ENCODE measurements at places on chromosomes 3 and 15.

DNA sequence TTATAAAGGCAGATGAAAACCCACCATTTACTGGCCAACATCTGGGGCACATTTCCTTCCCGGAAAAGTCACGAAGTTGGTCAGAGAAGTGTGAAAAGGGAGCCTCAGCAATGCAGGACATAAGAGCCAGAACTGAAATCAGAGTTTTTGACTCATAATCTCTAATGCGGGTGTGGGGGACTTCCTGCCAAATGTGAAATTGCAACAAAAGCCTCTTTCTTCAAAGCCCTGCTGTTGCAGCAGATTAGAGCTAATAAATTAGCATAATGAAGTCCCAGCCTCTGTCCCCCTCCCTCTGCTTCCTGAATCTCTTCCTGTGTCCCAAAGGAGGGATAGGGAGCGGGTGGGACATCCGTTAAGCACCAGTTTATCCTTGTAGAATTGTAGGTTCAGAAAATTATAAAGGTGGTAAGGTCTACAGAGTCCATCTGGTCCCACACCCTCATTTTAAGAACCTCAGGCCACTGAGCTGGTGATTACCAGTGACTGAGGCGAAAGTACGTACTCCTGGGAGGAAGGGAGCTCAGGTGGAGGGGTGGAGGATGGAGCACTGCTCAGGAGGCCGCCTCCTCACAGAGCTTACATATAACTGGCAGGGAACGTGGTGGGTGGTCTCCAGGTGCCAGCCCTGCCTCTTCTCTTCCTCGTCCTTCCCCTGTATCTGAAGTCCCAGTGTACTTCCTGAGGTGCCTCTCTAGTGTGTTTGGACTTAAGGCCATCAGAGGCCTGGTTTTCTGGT, 35.0 kb downstream of the ST6GAL1 start:
- peak; percentile 26 for DNase-seq

DNA sequence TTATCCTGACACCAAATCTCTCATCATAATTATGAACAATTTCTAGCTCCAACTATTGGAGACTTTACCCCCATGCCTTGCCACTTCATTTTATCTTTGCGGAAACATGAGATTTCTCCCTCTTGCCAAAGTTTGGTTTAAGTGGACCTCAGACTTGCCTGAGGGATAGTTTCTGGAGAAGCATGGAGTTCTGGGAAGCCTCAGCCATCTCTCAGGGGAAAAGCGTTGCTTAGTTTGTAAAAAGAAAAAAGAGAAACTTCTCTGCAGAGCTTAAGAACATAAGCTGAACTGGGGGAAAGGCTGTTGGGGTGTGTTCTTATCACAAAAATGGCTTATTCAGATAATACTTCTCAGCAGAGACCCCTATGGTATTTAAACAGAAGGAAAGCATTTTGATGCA, 347.4 kb upstream of the ADAMTS9 start:
- no peak for DNase-seq

- peak; percentile 53 for DNase-seq
These were observed 32.8 kb upstream of the SLC9A9 start for GRCh38 chr3:143881095-143881494.

GRCh38 chr3:108489776-108490175, 20.6 kb downstream of the MYH15 start:
- DNase-seq, result peak; percentile 74

DNA sequence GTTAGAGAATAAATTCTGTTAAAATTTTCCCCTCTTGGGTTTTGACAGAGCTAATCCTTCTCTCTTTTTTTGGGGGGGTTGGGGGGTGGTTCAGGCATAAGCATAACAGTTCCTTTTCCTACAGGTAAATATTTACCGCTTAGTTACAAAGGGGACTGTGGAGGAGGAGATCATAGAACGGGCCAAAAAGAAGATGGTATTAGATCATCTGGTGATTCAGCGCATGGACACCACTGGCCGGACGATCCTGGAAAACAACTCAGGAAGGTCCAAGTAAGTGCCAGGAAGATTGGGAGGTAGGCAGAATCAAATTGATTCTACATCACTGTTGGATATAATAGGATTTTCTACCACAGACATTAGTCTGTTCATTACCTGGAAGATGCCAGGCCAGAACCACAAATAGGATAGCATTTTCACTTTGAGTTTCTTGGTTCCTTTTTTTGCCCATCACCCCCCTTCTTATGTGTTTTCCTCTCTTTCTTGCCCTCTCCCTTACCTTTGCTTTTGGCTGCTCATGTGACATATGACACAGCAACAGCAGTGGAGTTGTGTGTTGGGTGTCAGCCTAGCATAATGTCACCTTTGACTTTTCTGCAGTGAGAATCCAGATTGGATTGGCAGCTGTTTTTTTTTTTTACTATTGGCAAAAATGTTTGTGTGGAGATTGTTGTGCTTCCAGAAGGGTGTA, 79.0 kb downstream of the CHD2 start:
- DNase-seq, result no peak

- no peak for DNase-seq
These were observed 131.3 kb downstream of the SMAD6 start for GRCh38 chr15:66833371-66833770.

- DNase-seq, result no peak
These were observed 6.1 kb downstream of the RBP2 start for GRCh38 chr3:139470199-139470598.

- no peak for DNase-seq
These were observed 4.9 kb downstream of the PRICKLE2 start for GRCh38 chr3:64220161-64220914.

- peak; percentile 91 for DNase-seq
These were observed 11.5 kb upstream of the CHAC1 start for GRCh38 chr15:40941528-40942336.

DNA sequence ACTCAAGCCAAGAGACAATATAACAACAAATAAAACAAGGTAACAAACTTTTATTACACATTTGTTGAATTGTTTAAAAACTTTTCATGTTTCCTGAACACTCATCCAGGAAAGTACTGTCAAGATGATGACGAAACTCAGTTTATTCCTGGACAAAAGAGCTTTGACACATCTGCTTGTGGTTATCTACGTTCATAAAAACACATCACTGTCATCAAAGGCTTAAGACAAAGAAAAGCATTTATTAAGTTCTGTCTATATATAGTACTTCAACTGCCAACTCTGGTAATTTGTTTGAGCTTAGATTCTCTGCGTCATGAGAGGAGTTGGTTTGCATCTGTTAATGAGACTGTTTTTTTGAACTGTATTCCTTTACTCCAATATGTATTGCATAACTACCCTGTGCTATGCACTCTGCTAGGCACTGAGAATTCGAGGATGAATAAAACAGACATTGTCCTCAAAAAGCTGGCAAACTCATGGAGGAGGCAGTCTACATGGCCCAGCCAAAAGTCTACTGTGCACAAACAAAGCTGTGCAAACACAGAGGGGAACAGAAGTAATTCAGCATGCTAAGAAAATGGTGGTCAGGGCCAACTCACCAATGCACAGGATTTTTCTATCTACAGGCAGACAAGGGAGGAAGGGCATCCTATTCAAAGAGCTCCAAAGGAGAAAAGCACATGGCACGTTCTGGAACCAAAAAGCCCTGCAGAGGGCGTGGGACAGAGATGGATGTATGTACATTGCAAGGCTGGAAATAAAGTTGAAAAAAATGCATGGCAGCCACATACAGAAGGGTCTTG, 21.5 kb downstream of the PLD1 start:
- peak; percentile 94 for DNase-seq

DNA sequence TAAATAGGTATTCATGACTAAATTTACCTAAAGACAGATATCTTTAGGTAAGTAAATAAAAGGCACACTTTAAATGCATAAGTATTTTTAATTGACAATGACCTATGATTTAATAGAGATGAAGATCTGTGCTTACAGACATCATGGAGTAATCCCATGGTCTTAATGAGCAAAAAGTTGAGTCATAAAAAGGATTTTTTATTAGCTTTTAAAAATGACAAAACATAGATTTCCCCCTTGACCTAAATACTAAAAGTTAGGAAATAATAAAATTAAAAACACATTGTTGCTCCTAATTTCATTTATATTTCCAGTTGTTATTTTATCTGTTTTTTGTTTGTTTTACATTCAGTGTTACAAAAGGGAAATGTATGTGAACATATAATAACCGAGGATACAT, 1005.7 kb downstream of the ROBO1 start:
- DNase-seq, result no peak

DNA sequence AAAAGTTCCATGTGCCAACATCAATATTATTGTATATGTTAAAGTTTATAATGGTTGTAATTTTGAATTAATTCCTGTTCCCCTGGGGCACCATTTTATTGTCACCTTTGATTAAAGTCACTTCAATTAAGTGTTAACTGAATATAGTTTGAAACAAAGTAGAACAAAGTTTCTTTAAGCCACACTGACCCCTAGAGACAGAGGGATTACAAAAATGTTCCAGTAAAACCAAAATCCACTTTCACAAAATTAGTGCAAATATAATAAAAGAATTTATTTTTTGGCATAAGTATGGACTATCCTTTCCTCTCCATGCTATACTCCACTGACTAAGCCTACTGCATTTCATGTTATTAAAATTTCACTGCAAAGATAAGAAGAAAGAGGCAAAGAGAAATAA, 123.9 kb downstream of the ZMAT3 start:
- no peak for DNase-seq

DNA sequence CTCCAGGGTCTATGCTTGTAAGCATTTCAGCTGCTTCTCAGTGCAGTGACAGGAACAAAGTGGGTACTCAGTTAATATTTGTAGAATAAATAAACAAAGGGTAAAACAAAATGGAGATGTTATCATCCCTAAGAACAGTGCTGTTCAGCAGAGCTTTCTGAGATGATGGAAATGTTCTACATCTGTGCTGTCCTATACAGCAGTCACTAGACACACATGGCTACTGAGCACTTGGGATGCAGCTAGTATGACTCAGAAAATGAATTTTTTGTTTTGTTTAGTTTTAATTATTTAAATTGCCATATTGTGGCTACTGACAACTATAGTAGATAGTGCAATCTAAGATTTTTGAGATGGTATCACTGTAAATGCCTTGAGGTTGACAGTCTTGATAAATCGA, 283.8 kb upstream of the ADAMTS9 start:
- DNase-seq, result no peak

GRCh38 chr3:66816090-66816761, 181.9 kb upstream of the KBTBD8 start:
- peak; percentile 72 for DNase-seq

DNA sequence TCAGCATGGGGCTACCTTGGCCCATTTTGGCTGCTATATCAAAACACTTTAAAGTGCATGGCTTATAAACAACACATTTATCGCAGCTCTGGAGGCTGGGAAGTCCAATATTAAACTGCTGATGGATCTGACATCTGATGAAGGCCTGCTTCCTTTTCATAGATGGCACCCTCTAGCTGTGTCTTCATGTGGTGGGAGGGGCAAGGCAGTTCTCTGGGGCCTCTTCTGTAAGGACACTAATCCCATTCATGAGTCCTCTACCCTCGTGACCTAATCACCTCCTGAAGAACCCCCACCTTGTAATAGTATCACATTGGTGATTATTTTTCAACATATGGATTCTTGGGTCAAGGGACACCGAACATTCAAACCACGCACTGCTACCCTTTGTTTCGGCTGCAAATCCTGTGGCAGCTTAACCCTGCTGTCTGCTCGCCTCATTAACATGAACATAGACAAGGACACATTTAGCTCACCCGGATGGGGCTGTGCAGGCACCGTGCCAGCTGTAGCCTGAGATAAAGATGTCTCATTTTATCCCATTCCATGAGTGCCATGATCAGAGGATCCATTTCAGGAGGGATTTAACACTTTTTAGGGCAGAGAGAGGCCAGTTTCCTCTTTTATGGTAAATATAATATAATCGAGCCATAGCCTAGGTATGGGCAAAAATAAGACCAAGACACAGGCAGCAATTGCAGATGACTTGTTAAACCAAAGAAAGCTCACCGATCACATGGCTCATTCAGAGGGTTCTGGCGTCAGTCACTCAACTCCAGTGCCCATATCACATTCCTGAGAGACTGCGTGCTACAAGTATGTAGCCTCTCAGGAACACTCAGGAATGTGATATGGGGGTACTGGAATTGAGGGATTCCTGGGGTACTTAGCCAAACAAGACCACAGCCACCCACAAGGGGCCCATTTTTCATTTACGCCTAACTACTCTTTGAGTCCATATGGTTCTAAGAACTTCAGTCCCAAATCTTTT, 251.1 kb upstream of the ST8SIA2 start:
- DNase-seq, result no peak

- no peak for DNase-seq
These were observed 138.9 kb upstream of the SLC7A14 start for GRCh38 chr3:170724599-170725280.

DNA sequence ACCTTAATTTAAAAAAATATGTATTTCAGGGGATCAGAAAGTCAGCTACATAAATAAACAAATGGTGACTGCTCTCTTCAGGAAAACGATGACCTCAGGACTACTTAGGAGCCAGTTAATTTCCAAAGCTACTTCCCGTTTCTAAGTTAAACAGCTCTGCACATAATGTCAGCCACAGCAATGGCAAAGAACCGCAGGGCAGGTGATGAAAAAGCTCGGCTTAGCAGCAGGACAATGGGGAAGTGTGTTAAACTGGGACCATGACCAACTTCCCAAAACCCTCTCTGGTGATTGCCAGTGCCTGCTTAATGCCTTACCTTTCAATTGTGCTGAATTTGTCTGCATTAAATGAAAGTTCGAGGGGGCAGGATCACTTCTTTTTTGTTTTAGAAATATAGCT, 258.9 kb downstream of the FHIT start:
- DNase-seq, result no peak

DNA sequence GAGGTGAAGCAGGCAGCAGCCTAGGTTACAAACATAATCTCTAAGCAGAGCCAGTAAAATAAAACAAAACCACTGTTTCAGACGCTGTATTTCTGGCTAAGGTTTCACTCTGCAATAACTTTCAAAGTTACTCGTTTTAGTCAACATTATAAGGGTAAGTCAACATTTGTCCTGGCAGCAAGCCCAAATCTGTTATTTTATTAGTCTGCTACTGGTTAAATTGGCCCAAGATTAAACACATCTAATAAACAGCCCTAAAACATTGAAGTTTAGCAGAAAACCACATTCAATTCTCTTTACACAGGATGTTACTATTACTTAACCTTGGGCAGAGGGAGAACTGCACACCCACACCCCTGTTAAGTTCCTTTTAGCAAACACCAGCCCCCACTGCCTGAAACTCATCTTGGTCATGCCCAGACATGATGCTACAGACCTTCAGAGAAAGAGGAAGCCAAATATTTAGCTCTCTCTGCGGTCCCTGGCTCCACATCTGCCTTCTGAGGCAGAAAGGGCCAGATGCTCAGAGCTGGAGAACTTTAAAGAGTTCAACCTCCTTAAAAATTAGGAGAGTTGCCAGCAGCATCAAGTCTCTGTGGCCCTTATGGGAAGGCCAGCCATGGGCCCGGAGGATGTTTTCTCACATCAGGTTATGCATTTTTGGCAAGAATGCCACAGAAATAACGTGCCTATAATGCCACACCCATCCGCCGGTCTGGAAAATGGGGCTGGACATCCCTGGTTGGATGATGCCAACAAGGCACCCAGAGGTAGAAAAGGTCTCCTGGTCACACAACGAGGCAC, 17.9 kb downstream of the ARHGEF3 start:
- no peak for DNase-seq

DNA sequence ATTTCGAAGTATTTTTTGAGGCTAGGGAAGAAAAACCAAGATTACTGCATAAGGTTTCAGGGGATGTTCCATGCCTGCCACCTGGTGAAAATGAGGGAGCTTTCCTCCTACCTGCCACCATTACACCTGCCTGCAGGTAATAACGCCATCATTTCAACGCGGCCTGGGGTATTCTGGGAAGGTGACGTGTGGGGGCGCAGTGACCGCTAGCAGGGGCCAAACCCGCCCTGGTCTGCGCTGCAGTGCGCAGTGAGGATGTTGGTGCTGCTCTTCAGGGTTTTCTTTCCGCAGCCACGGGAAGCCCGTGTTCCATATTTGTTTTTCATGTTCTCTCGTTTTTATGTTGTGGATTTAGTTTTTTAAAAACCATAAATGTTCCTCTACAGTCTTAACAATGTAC, 37.4 kb upstream of the SNRPN start:
- no peak for DNase-seq
